ENCODE measurements at places on chromosomes 7 and 10. TPM values are rescaled to one million over a fixed set of nuclear protein-coding genes. Genes with fewer than 3 reads are reported as not detected.

The PNLIP gene
- total RNA-seq: 8,888 TPM

DNA sequence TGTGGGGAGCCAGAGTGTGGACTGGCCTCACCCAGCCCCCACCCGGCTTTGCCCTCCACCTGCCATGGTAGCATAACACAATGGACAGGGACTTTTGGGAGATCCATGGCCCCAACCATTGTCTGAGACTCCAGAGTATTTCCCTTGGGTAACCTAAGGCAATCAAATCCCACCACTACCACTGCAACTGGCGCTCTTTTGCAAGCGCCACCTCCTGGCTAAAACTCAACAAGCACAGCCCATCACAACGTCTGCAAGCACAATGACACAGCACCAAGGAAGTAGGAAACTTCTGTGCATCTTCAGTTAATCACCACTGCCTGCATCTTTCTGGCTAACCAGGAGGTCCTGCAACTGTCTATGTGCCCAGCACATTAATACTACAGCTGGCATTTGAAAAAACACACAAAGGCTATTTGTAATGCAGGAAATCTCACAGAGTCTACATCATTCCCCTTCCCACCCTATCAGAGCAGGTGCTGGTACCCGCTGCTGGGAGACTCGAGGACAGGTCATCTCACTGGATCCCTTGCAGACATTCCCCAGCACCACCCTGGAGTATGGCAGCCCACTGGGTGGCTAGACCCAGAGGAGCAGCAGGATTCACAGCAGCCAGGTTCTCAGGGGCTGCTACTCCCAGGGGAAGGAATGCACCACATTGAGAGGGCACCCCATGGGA is 27.7 kb downstream of the ANKRD26 start:
- no peak overlapping the region for H3K4me3 ChIP-seq
- no peaks in the 10 kb centered on the region for H3K36me3 ChIP-seq
- H3K27me3 ChIP-seq: no peaks in the 10 kb centered on the region
- DNase-seq: no peak
- H3K27ac ChIP-seq: no peak overlapping the region

The UPK3BL2 gene
- 20.4 TPM for total RNA-seq

The AKR1E2 gene
- 0.26 TPM for total RNA-seq

The C7orf57 gene
- 0.26 TPM for total RNA-seq

DNA sequence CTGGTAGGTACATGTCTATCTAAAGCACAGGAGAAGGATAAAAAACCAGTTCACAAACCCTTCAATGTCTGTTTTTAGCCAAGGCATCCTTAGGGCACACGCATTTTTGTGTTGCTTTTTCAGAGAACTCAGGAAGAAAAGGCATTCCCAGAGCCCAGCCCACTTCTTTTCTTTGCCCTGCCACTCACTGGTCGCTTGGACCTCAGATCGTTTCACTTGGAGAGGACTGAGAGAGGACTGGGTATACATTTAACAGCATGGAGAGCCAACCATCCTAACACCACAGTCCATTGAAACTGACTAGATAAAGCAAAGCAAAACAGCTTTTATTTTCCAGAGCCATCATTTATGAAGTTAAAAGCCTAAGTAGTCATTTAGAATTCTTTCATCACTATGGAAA is 194.2 kb downstream of the CAMK1D start:
- H3K27ac ChIP-seq: no peak overlapping the region
- peaks cover 16% of the 10 kb centered on the region for H3K4me1 ChIP-seq
- H3K4me3 ChIP-seq: no peak overlapping the region
- DNase-seq: no peak
- H3K27me3 ChIP-seq: no peaks in the 10 kb centered on the region

- H3K4me3 ChIP-seq: no peak overlapping the region
- no peaks in the 10 kb centered on the region for H3K27me3 ChIP-seq
- no peak for DNase-seq
- H3K27ac ChIP-seq: no peak overlapping the region
These were observed 148.6 kb downstream of the CYP26A1 start for GRCh38 chr10:93222211-93222754.

DNA sequence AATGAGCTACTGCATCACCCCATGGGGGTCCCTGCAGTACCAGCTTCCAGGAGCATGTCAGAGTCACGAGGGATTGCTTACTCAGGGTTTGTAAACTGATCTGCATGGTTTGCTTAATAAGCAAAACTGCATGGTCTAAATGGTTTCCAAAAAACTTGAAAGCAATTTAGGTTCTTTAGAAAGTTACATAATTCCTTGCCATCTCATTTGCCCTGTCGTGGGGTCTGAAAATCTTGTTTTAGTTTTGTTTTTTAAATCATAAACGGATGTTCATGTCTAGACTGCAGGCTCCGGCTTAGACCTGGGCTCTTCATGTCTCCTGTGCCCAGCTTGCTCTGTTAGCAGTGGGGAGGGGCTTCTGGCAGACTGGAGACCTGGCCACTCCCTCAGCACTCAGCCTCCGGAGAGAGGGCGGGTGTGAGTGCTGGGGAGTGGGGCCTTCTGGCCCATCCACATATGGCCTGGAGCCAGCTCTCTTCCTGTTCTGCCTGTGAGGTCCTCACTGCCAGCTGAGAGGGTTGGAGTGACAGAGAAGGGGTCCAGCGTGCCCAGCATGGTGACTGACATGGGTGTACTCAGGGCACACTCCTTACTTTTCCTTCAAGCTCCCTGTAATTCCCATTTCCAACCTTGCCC is 17.5 kb downstream of the PRF1 start:
- H3K4me1 ChIP-seq: no peaks in the 10 kb centered on the region
- H3K4me3 ChIP-seq: no peak overlapping the region
- H3K36me3 ChIP-seq: no peaks in the 10 kb centered on the region
- DNase-seq: no peak
- no peaks in the 10 kb centered on the region for H3K27me3 ChIP-seq

The ZNF485 gene
- total RNA-seq: 9.9 TPM

- H3K27me3 ChIP-seq: no peaks in the 10 kb centered on the region
- H3K4me3 ChIP-seq: no peak overlapping the region
- no peaks in the 10 kb centered on the region for H3K36me3 ChIP-seq
These were observed 92.5 kb upstream of the NPVF start for GRCh38 chr7:25320791-25321190.

- DNase-seq: no peak
- H3K36me3 ChIP-seq: no peaks in the 10 kb centered on the region
- peaks cover 8% of the 10 kb centered on the region for H3K4me1 ChIP-seq
These were observed 156.2 kb upstream of the THSD7A start for GRCh38 chr7:11988186-11988585.

DNA sequence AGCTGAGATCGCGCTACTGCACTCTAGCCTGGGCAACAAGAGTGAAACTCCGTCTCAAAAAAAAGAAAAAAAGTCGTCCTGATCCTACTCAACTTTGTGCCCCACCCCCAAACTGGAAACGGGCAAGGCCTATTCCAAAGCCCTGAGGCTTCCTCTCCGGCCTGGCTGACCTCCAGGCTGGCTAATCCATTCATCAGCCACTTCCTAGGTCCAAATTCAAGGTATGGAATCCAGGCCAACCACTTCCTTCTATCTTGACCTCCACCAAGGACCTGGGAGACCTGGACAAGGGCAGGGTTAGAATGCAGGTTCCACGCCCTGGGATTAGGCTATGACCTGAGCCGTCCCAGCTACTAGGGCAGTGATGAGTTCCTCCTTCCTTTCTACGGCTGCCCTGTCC is 20.4 kb upstream of the EIF4H start:
- no peak for DNase-seq
- H3K4me1 ChIP-seq: no peaks in the 10 kb centered on the region
- no peaks in the 10 kb centered on the region for H3K27me3 ChIP-seq
- no peaks in the 10 kb centered on the region for H3K36me3 ChIP-seq

DNA sequence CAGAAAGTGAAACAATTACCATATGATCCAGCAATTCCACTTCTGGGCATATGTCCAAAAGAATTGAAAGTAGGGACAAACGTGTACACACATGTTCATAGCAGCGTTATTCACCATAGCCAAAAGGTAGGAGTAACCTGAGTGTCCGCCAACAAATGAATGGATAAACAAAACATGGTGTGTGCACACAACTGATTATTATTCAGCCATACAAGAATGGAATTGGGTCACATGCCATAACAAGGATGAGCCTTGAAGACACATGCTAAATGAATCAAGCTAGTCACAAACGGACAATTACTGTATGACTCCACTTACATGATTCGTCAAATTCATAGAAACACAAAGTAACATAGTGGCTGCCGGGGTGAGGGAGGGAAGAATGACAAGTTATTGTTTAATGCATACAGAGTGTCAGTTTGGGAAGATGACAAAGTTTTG is 4.1 kb upstream of the OIT3 start:
- H3K27me3 ChIP-seq: no peaks in the 10 kb centered on the region
- H3K4me1 ChIP-seq: no peaks in the 10 kb centered on the region
- H3K4me3 ChIP-seq: no peak overlapping the region
- DNase-seq: no peak

DNA sequence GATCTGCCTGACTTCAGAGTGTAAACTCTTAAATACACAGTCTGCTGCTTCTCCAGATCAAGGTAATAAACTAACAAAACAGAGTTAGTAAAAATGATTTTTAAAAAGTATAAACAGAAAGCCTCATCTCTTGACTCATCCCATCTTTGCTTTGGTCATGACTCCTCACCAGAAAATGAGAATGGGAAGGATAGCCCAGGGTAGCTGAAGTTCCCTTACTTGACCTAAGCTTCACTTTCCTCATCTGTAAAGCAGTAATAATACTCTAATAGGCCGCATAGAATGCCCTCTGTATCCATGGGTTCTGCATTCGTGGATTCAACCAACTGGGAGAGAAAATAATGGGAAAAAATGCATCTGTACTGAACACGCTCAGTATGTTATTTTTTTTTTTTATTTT is 11.3 kb upstream of the SLC25A28 start:
- H3K27me3 ChIP-seq: no peaks in the 10 kb centered on the region
- H3K4me3 ChIP-seq: no peak overlapping the region
- H3K36me3 ChIP-seq: no peaks in the 10 kb centered on the region
- H3K4me1 ChIP-seq: no peaks in the 10 kb centered on the region
- DNase-seq: no peak
